Stimulated activated CD4-positive, alpha-beta T cell treated with anti-CD3 and anti-CD28 coated beads, Interleukin-15, amount 100 ng/mL, for 1 hour (primary cell): ENCODE measurements at places on chromosomes 12 and 14.

GRCh38 chr14:20332788-20333493 lies at the start of gene CCNB1IP1:
Gene CCNB1IP1 (minus strand): TSS chr14:20333279. CDS start chr14:20316523, 16,756 bp downstream.
- no peak for DNase-seq

GRCh38 chr14:66000766-66001165 lies 485.4 kb upstream of the CCDC196 start:
- DNase-seq: no peak

DNA sequence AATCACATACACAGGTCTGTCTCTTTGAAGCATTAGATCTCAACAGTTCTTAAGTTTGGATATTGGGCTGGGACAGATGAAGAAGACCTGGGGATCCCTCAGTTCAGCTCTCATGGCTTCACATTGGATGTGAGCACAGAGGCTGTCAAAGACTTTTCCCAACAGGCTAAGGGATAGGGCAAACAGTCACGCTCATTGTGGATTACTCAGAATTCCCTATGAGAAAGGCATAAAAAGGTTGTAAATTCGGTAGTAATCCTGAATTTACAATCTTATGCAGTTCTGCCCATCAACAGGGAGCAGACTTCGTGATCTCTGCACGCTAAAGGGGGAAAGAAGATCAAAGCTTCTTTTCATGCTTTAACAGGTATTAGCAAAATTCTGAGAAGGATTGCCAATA lies 448.4 kb downstream of the DAD1 start:
- DNase-seq: no peak

- no peak for DNase-seq
Measured at GRCh38 chr12:115354007-115354890, 670.3 kb upstream of the TBX3 start.

DNA sequence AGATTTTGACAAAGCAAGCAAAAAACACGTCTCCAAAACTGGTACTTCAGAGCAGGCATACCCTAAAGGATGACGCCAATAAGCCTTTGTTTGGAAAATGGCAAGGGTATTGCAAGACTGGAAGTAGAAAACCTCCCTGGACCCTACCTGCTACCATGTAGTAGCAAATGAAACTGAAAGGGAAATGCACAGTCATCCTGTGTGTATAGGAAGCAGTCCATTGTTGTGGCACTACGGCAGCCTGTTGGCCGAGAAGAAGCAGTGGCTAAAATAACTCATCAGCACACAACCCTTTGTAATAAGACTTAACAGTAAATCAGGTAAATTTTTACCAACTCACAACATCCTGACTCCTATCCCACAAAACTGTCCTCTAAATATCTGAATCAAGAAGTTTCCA lies 386.4 kb downstream of the RGS6 start:
- no peak for DNase-seq

DNA sequence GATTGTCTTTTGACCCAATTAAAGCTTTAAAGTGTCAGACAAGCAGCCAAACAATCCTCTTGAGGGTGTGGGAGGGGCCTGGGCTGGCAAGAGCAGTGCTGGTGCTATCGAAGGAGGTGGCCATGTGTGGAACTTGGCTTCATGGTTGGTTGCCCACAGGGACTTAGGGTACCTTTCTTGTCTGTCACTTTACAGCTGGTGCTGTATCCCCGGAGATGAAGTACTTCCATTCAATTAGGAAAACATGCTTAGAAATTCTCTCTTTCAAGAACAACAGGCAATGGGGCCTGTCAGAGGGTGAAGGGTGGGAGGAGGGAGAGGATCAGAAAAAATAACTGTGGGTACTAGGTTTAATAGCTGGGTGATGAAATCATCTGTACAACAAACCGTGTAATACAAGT lies 86.5 kb downstream of the DAAM1 start:
- no peak for DNase-seq

DNA sequence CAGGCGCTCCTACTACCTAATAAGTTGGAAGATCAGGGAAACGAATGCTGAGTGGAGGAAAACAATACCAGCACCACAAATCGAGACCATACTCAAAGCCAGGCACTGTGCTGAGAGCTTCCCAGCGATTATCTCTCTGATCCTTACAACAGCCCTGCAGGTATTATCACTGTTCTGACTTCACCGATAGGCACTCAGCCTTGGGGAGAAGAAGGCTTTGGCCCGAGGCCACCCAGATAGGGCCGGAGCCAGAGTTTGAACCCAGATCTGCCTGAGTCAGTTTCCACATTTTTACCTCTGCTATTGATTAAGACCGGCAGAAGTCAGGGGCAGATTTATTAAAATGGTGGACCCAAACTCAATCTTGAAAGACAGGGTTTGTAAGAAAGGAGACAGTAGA lies 4.9 kb downstream of the SVOP start:
- no peak for DNase-seq

DNA sequence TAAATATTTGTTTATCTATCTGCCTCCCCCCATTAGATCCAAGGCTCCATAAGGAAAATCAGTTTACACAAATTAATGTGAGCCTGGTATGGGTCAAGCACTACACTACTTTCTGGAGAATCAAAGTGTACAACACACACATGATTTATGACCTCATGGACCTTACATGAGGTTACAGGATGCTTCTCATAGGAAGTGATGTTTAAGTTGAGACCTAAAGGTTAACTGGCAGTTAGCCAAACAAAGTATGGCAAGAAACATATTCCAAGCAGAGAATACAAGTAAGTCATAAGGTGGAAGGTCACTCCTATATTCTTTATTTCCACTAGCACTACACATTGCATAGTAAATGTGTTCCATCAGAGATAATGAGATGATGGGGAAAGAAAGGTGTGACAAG lies 39.2 kb downstream of the OSBPL8 start:
- DNase-seq: no peak

- DNase-seq: peak; percentile 45
Measured at GRCh38 chr12:130872179-130873096, 572 bp downstream of the RAN start.

- DNase-seq: no peak
Measured at GRCh38 chr14:105937253-105938054, 411.1 kb downstream of the TMEM121 start.

GRCh38 chr12:53050426-53051057 lies 677 bp downstream of the TNS2 start:
- no peak for DNase-seq

- no peak for DNase-seq
Measured at GRCh38 chr14:48709277-48709785, 876.8 kb downstream of the RPS29 start.

DNA sequence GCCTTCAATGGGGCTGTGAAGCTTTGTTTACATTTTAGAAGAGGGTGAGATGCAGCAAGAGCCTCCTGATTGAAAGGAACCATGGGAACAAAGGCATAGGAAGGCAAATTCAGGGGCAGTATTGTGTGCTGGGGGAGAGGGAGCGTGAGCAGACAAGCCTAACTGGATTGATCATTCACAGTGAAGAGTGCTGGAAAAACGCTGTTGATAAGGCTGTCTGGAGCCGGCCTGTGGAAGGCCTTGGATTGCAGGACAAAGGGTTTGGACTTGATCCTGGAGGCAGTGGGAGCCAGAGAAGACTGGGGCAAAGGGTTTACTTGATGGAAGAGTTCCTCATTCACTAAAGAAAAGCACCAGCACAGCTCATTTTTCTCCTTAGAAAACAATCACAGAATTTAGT lies 160.5 kb downstream of the PAH start:
- DNase-seq: no peak

GRCh38 chr14:63078569-63078968 lies 33.3 kb upstream of the KCNH5 start:
- DNase-seq: no peak

GRCh38 chr12:65675141-65675621 lies 149.1 kb upstream of the HMGA2 start:
- no peak for DNase-seq

DNA sequence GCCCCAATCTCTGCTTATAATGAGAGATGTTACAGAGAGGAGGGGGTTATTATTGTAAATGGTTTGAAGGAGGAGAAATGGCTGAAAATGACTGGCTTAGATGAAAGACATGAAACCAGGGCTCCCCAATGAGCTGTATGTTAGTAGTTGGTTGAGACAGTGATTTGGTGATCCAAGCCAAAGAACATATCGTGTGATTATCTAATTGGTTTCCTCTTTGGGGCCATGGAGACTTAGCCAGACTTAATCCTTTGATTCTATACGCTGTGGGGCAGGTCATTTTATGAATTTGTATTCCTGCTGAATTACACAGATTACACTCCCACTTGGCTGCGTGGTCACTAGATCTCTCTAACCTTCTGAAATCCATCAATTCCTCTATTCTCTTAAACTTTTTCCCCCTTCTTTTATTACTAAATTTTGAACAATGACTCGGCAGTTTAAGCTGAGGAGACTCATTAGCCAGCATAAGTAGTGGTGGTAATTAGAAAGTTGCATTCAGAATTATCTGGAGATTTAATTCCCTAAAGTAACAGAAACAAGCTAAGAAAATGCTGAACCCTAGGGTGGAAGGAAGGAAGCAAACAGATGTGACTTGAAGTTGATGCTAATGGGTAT lies 5.3 kb downstream of the TTC8 start:
- no peak for DNase-seq

DNA sequence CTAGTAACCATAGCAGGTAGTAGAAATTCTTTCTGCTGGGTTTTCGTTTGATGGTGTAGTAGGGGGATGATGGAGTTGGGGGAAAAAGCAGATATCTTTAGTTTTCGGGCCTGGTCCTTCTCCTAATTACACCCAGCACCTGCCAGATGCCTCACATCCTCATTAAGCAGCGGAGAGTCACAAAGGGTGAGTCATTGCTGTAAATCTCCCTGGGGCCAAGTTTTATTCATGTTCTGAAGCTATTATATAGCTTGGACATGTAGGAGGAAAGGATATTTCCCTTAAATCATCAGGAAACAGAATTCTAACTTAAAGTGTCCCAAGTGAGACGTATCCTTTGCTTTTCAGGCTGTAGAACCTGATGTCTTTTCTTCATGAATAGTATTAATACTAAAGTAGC lies 4.9 kb upstream of the NECAP1 start:
- DNase-seq: no peak

DNA sequence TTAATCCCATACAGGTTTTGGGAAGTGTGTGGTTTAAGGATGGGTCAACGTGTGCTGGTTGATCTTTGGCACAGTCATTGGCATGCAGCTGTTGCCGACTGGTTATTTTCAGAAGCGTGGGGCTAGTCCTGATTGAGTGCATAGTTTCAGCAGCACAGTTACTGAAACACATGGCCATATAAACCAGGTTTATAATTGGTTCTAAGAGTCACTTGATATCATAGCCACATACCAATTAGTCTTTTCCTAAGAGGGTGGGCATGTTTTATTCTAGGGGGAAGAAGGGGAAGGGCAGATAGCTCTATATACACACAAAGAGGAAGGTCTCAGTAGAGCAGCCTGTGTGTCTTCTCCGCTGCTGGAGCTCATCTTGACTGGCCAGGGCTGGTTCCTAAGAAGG lies 11.0 kb upstream of the RPS6KL1 start:
- no peak for DNase-seq

DNA sequence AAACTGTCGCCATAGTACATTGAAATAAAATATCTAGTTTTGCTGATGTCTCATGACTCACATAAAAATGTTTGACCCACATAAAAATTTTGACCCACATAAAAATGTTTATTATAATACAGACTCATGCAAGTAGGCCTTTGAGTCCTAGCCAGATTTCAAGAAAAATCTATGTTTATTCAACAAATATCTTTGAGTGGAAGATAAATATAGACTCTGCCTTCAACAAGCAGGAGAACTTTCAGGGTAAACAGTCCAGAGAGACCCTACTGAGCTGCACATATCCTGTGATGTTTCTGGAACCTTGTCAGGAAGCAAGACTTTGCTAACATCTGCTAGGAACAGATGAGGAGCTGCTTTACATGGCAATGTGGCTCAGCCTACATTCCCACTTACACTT lies 283.1 kb downstream of the MDGA2 start:
- no peak for DNase-seq

- DNase-seq: no peak
Measured at GRCh38 chr12:72311946-72312345, 39.8 kb downstream of the TRHDE start.

DNA sequence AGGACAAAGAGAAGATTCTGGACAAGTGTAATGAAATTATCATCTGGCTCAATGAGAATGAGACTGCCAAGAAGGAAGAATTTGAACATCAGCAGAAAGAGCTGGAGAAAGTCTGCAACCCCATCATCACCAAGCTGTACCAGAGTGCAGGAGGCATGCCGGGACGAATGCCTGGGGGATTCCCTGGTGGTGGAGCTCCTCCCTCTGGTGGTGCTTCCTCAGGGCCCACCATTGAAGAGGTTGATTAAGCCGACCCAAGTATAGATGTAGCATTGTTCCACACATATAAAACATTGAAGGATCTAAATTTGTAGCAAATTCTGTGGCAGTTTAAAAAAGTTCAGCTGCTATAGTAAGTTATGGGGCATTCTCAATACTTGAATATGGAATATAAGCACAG lies 174.3 kb upstream of the CCND2 start:
- DNase-seq: no peak

DNA sequence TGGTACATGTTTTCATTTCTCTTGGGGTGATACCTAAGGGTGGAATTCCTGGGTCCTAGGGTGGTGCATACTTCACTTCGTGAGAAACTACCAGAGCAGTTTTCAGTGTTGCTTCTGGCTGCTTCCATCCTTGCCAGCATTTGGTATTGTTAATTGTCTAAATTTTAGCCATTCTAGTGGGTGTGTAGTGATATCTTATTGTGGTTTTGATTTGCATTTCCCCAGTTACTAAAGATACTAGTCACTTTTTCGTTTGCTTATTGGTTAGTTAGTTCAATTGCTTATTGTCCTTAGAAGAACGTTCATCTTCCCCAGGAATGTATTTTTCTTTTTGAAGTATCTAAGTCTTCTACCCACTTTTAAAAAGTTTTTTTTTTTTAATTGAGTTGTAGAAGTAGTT lies 80.2 kb downstream of the ERC1 start:
- no peak for DNase-seq

- no peak for DNase-seq
Measured at GRCh38 chr12:38921025-38921677, 15.8 kb upstream of the CPNE8 start.

DNA sequence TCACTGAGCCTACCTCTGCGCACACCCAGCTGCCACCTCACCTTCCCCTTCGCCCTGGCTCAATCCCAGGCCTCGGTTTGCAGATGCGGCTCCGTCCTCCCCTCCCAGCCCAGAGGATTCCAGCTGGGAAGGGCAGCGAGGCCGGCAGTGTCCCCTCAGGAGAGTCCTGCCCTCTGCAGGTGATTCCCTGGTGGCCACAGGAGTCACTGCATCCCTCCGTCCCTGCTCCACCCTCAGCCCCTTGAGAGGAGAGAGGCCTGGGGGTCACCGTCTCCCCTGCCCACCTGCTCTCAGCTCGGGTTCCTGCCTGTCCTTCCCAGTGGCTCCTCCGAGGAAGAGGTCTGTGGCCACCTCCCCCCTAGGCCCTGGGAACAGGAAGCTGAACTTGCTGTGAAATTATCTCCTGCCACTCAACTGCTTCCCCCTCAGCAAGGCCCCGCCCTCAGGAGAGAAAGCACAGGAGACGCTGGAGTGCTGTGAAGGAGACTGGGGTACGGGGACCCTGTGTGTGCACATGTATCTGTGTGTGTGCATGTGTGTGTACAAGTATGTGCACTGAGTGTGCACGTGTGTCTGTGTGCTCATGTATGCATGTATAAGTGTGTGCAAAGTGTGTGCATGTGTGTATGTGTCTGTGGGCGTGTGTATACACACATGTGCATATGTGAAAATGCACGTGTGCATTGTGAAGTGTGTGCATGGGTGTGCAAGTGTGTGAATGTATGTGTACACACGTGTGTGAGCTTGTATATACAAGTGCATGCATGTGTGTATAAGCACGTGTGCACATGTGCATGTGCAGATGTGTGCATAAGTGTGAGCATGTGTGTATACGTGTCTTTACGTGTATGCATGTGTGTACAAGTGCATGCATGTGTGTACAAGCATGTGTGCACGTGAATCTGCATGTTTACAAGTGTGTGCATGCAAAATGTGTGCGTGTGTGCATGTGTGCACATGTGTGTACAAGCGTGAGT lies 13.2 kb upstream of the GALNT9 start:
- DNase-seq: no peak
